ENCODE measurements at places on chromosomes 3 and 15.

- no peak for DNase-seq
Observed at GRCh38 chr3:45711931-45712330, 22.7 kb downstream of the SACM1L start.

GRCh38 chr3:43022121-43022520 lies 43.0 kb downstream of the GASK1A start:
- DNase-seq = no peak

- DNase-seq = no peak
Observed at GRCh38 chr3:13316603-13317002, 103.5 kb downstream of the NUP210 start.

DNA sequence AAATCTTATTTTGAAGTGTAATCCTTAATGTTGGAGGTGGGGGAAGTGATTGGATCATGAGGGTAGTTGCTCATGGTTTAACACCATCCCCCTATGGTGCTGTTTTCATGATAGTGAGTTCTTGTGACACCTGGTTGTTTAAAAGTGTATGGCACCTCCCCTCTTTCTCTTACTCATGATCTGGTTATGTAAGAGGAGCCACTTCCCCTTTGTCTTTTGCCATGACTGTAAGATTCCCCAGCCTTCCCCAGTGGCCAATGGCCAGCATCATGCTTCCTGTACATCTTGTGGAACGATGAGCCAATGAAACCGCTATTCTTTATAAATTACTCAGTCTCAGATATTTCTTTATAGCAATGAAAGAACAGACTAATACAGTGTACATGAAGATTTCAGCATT lies 39.8 kb upstream of the GMNC start:
- DNase-seq = no peak

GRCh38 chr3:123096731-123097130 lies 29.9 kb downstream of the PDIA5 start:
- DNase-seq = peak; percentile 50

- no peak for DNase-seq
Observed at GRCh38 chr3:30331519-30331918, 274.9 kb upstream of the TGFBR2 start.

- DNase-seq = no peak
Observed at GRCh38 chr15:90019611-90020010, 18.5 kb downstream of the ZNF710 start.

DNA sequence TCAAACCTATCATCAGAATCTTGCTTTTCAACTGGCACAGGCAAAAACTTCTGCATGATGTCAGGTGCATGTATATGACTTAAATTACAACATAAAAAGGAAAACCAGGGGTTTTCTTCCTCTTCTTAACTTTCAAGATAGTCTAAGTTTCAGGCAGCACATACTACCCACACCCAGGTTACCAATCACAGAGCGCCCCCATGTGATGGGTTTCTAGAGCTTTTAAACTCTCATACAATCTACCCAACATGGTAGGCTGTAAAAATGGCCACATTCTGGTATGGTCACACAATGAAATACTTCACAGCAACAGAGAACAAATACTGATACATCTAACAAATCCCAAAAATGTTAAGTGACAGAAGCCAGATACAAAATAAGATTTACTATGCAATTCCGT lies 7.4 kb downstream of the MESD start:
- no peak for DNase-seq

DNA sequence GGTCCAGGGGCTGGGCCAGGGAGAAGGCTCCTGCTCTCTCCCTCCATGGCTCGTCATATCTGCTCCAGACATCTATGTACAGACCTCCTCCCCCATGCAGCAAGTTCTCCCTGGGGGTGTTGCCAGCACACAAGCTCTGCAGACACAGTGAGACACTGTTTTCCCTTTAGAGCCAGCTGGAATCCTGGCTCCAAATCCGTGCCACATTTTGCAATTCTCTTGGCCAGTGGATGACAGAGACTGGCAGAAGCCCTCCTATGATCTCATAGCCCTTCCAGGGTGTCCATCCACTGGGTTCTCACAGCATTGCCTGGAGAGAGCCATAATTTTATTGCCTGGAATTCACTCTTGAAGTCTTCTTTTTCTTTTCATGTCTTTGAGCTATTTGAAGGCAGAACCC lies 203.9 kb downstream of the TLE3 start:
- no peak for DNase-seq

- DNase-seq = no peak
Observed at GRCh38 chr15:88658972-88659931, 20.4 kb downstream of the ISG20 start.

DNA sequence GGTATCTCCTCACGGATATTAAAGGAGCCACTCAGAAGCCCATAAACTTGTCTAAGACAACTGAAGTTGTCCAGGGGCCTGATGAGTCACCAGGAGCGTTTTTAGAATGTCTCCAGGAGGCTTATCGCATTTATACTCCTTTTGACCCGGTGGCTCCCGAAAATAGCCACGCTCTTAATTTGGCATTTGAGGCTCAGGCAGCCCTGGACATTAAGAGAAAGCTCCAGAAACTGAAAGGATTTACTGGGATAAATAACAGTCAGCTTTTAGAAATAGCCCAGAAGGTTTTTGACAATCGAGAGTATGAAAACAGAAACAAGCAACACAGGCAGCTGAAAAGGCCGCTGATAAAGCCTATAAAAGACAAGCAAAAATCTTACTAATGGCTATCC lies 4.1 kb downstream of the DET1 start:
- DNase-seq = no peak

GRCh38 chr3:76731471-76731870 lies 308.4 kb upstream of the ROBO2 start:
- DNase-seq = no peak
